ENCODE measurements at places on chromosomes 16 and 17.

DNA sequence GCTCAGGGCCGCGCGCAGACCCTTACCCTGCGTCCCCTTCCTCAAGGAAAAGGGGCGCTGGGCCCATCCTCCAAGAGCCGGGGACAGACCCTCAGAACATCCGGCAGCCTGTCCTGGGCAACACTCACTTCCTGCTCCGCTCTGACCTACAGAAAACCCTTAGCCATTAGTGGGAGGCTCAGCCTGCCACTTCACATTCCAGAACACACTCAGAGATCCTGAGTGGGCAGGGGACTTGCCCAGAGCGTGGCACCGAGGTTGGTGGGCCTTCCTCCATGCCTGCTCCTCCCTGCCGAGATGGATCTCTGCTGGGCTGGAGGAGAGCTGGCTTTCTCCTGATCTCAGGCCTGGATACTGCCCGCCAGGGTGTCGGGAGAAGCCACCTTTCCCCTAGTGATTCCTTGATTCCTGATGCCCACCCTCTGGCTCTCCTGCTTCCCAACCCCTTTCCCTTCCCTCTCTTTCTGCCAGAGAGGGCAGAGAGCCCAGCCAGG is 1.5 kb downstream of the SCARF1 start:
- DNase-seq, result no peak

DNA sequence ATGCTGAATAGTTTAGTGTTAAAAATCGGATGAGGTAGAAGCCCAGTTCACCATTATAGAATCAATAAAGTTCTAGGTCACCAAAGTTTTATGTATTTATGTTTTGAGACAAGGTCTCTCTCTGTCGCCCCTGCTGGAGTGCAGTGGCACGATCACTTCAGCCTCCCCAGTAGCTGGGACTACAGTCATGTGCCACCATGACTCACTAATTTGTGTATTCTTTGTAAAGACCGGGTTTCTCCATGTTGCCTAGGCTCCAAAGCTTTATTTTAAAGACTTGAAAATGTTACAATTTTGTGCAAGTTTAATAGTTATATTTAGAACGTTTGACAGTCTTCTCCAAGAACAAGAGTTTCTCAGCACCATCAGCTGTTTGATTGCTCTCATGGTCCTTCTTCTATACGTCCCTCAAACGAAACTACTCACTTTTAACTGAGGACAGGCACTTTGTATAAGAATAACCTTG is 32.1 kb downstream of the NDE1 start:
- DNase-seq, result peak; percentile 28

GRCh38 chr16:79431923-79432322 is 168.6 kb downstream of the MAF start:
- no peak for DNase-seq

GRCh38 chr17:39193346-39193745 is 4.1 kb downstream of the CACNB1 start:
- no peak for DNase-seq

GRCh38 chr16:65414284-65414984 is 292.6 kb upstream of the CDH11 start:
- no peak for DNase-seq

Measured in effector CD4-positive, alpha-beta T cell (primary cell).